T47D (cell line): ENCODE measurements at places on chromosomes 7 and 10.

DNA sequence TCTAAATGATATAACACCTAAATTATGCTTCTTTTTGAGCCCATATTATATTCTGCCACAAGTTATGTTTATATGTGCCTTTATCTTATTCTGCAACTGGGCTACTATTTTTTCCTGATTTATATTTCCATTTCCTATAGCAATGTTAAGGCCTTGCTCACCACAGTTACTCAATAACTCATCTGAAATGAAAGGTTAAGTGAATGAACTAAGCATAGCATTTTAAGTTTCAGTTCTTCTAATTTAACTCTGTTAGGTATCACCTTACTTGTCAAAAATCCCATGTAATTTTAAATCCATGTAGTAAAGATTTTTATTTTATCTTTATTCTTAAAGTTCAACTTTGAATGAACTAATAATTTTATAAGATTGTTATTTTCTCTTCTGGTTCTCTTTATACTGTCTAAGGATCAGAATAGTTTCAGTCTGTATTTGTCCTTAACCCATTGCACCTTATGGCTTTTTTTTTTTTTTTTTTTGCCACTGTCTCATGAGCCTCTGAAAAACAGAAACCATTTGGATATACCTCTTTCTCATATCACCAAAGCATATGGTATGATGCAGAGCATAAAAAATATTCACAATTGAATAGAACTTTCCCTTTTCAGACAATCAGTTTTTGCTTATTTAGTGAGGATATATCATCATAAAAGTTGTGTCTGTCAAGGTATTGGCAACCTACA lies 301.8 kb upstream of the ZWINT start:
- no peak for DNase-seq

DNA sequence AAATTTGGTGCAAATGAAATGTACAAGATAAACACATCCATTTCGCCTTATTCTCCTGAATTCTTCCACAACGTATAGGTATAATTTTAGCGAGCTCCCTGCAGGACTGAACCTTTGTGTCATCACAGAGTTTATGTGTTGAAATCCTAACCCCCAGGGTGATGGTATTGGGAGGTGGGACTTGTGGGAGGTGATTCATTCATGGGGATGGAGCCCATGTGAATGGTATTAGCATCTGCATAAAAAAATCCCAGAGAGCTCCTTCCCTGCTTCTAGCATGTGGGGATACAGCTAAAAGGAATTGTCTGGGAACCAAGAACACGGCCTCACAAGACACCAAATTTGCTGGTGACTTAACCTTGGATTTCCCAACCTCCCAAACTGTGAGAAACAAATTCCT lies 741.4 kb upstream of the VSTM2A start:
- DNase-seq: no peak

DNA sequence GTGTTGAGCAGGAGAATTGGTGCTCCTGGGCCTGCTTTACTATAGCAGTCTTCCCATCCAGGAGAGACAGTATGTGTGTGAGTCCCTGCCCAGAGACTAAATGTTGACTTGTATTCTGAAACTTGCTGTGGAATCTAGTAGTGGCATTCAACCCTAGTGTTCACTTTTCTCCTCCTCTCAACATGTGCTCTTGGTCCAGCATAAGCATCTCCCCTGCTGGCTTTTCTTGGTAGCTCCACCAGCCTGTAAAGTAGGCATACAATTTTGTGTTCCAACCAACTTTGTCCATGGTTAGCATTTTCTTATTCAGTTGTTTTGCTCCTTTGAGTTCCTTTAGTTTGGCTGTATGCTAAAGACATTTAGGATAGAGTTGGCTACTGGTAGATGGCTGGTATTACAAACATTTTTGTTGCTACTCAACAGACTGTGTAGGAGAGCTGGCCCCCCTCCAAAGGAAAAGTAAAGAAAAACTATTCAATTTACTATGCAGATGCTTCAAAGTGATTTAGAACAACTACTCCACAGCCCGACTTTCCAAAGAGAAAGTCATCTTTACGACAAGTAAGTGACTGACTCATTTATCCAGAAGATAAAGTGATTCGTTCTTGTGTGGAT lies 46.0 kb downstream of the ASB4 start:
- no peak for DNase-seq

DNA sequence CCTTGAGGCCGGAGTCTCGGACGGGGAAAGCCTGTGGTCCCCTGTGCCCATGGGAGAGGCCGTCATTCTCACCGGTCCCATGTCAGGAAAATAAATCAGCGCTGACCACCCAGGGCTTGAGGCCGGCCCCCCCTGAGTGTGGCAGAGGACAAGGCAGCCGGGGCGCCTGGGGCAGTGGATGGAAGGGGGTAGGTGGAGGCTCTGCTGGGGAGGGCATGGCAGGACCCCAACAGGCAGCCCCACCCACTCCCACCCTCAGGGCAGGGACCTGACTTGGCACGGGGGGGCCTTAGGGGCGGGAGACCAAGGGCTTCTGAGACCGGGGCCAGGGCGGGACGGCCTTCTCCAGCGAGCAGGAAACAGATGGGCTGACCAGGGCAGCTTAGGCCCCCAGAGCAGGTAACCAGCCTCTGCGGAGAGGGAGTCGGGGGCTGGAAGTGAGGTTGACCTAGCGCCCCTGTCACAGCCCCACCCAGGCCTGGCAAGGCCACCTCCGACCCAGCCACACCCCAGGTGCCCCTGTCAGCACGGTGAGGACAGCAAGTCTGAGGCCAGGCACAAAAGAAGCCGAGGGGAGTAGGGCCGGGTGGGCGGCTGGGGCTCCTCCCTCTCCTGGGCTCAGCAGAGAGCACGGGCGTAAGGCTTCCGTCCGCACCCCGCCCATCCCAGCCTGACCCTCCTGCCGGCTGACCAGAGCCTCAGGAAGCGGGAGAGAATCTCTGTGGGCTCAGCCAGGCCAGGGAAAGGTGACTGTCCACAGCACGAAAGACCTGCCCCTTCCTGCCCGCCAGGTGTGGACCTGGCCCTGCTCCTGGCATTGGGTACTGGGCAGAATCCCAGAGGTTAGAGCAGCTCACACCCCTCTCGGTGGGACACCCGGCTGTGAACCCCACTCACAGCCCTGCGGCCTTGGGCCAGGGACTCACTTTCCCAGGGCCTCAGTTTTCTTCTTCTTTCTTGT lies 87.4 kb downstream of the FOXL3 start:
- no peak for DNase-seq

DNA sequence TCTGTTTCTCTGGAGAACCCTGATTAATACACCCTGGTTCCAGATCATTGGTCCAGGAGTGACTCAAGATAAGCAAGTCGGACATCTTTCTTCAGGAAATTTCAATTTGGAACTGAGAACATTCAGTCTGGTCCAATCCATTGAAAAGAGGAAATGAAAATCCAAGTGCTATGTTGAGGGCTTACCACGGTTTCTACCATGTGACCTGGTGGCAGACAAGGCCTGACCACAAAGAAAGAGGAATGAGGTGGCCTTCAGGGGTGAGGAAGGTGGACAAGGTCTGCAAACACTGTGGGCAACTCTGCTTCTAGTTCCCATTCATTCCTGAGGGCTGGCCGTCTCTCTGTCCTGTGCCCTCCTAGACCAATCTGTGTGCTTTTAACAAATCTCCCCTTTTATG lies 149.2 kb upstream of the GHITM start:
- DNase-seq: no peak

- no peak for DNase-seq
These were observed 137.5 kb upstream of the MKLN1 start for GRCh38 chr7:131190146-131190545.

GRCh38 chr7:23205909-23206767 lies 24.3 kb downstream of the NUP42 start:
- no peak for DNase-seq

GRCh38 chr7:112137141-112138101 lies 68.8 kb downstream of the DOCK4 start:
- DNase-seq: no peak

DNA sequence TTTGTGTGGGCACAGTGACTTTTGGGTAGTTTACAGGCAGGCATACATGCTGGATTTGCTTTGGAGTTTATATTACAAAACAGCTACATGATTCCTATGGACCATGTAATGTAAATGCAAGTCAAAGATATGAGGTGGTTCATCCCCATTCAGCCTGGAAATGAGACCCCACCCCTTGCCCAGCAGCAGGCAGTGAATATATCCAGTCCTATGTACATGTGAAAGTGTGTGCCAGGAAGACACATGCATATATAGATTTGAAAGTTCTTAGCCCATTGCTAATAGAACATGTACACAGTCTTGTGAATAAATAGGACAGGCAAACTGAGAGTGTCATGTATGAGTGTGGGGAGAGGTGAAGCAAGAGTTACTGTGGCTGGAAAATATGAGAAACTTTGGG lies 65.3 kb downstream of the FZD1 start:
- DNase-seq: no peak

DNA sequence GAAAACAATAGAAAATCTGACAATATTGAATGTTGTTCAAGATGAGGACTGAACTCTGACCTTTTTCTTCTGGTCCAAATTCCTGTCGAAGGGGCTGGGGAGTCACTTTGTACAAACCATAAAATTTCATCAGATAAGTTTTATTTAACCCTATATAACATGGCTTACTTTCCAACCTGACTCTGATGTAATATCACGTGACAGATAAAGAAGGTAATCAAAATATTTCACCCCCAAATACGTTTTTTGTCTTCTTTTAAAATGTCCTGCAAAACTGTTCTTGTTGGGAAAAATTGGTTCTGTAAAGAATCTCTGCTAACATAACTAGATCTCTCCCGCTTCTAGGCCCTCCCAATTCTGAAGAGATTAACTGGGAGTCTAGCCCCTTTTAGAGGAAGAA lies 90.9 kb upstream of the MDFIC start:
- DNase-seq: no peak

DNA sequence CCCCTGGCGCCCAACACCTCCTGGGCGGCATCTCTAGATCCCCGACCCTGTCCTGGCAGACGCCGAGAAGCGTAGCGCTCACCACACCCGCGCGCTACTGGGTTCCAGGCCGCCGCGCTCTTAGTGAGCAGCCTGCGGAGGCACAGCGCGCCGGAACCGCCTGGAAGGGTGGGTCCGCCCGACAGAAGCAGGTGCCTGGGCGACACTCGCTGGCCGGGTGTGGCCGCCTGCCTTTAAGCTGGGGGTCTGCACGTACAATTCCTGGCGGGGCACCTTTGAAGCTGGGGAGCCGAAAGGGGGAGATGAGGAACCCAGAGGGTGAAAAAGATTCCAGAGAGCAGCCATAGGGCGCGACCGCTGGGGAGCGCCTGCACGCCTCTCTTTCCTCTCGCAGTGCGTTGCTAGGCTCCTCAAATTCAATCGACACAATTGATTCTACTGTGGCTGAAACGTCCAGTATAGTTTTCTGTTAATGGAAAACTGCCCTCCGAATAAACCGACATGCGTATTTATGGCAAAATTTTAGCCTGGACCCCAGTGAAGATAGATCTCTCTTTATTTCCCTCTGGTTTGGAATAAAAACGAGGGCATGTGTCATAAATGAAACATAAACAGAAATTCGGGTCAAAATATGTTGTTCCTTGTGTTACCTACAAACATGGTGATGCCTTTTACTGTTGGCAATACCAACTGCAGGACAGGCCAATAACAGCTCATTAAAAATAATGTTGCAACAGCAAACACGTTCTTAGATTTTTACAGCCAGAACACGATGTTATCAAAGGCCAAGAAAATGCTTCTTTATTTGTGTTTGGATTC lies 4.6 kb downstream of the HMX3 start:
- no peak for DNase-seq

DNA sequence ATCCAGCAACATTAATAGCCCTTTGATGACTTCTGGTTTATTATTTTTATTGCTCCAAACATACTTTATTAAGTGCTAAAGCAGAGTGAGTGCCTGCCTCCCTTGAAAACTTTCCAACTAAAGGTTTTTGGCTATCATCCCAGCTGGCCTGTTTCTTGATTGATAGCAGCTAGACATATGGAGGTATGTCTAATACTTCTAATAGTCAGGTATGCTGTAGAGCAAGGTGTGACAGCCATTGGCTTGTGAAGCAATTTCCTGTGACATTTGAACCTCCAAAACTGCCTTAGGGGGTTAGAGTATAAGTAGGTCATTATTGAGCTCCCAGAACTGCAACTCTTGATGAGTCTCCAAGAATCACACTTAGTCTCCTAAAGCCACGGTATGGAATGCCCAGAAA lies 55.8 kb downstream of the LOXL4 start:
- peak; percentile 19 for DNase-seq

- no peak for DNase-seq
These were observed 52.8 kb downstream of the LMBR1 start for GRCh38 chr7:156840134-156840533.

DNA sequence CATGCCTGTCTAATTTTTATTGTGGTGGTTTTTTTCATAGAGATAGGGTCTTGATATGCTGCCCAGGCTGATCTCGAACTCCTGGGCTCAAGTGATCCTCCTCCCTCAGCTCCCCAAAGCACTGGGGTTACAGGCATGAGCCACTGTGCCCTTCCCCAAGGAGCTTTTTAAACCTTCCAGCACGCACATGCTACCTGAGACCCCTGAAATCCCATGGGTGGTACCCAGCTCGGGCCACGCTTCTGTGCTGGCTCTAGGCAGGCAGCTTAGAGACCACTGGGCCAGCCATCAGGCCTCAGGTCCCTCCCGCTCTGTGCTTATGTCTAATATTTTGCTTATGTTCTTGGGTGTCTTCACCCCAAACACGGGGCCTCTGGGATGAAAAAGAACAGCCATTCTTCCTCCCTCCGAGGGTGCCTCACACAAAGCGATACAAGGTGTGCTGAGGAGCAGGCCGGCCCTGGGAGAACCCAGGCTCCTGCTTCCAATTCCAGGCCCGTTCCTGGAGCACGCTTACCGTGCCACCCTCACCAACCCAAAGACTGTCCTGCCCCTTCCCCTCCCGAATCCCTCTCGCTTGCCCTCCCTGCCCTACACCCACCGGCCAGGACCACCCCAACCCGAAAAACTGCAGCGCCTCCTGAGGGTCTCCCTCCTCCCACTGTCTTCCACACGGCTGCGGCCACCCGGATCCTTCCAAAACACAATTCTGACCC lies 10.9 kb downstream of the SPOCK2 start:
- no peak for DNase-seq

DNA sequence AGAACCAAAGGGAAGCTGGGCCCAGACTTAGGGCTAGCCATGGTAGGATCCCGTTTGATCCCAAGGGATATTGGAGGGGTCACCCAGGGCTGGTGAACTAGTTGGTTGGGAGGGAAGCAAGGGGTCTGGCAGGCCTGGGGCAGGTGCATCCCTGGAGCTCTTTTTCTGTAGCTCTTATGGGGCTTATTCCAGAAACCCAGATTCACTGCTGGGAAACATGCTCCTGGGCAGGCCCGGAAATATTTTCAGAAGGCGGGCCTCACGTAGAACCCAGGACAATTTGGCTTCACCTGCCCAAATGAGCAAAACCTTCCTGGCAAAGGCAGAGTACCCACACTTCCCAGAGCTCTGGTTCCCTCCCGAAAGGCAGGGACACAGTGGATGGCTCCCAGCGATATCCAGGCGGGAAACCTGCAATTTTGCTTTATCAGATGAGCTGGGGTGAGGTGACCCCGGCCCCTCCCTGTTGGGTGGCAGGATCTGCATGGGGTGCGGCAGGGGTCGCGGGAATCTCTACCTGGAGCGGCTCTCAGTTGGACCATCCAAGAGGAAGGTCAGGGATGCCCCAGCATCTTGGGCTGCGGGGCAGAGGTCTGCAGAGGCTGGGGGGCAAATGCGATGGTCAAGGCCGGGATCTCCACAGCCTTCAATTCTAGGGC lies 533.9 kb downstream of the TCERG1L start:
- DNase-seq: no peak
